Ovary (tissue), 10 donors: ENCODE measurements at places on chromosomes 7 and 10. TPM values are rescaled to one million over a fixed set of nuclear protein-coding genes. Genes with fewer than 3 reads are reported as not detected.
A peak's percentile ranks its signal among the peaks of the same experiment; 100 is the strongest.

- no peak for DNase-seq
Measured at GRCh38 chr10:62724465-62724864, 80.1 kb upstream of the ADO start.

Gene XPNPEP1
- 63.9 TPM for total RNA-seq

GRCh38 chr7:40311307-40311706 lies 176.5 kb downstream of the SUGCT start:
- DNase-seq, result no peak

Gene CHAT
- total RNA-seq, result not detected

DNA sequence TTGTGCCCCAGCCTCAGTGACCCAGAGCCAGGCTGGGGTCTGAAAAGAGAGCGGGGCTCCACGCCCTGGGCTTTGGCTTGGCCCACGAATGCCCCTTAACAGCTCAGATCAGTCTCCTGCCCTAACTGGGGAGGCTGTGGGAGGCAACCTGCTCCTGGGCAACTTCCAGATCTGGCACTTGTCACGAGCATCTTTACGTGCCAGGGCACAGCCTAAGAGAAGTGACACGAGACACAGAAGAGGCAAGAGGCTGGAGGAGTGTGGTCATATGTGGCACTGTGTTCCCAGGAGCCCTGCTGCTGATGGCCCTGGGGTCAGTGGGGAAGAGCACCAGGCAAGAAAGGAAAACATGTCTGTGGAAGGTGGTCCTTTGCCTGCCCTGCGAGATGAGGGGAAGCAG lies 97.8 kb upstream of the BTBD16 start:
- DNase-seq, result no peak

Gene LRRTM3
- 1.4 TPM for total RNA-seq

- DNase-seq, result no peak
Measured at GRCh38 chr7:44065431-44066110, at the start of gene PGAM2. Gene PGAM2 (minus strand): TSS chr7:44065567. CDS start chr7:44065529, 38 bp downstream.

Gene CALHM3
- not detected for total RNA-seq

Gene SLC16A12
- 0.05 TPM for total RNA-seq

Gene CCDC3
- total RNA-seq, result 53.7 TPM

GRCh38 chr10:131908151-131908550 lies 7.3 kb downstream of the PPP2R2D start:
- no peak for DNase-seq

Gene CADPS2
- total RNA-seq, result 11.3 TPM

DNA sequence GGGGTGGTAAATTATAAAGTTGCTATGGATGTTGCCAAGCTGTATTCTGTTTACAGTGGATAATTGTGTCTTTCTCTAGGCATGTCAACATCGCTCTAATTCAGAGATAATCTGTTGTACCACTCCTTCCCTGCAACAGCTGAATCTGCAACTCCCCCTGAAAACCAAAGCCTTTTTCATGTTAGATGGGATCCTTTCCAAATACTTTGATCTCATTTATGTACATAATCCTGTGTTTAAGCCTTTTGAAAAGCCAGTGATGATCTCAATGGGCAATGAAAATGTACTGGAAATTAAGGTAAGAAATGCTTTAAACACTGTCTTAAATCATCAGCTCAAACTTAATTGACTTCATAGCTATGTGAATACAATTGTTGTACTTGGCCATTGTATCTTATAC lies 91.0 kb downstream of the MET start:
- DNase-seq, result no peak

Gene FFAR4
- total RNA-seq, result not detected

Gene RADIL
- total RNA-seq, result 1.5 TPM

Gene NRP1
- 109 TPM for total RNA-seq

GRCh38 chr7:75842836-75843446 lies 29.3 kb upstream of the CCL24 start:
- peak; percentile 41 for DNase-seq

Gene CFAP46
- 2.0 TPM for total RNA-seq

DNA sequence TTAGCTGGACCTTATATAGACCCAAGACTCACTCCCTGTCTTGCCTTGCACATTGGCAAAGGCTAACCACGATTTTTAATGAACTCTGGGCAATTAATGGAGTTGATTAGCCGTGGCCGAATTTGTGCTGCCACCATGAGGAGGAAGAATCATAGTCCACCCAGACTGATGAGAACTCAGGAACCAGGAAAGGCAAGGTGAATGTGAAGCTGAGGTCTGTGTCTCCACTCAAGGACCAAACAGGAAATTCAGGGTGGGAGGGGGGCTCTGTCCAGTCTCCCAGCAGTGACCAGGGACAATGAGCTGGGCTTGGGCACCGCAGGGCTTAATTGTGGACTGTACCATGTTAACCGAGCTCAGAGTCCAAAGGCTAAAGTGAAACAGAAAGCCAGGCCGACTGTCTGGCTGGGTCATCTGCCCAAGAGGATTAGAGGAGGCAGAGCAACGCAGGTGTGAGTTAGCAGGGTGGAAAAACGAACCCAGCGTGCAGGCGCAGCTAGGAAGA lies 127.0 kb upstream of the JCAD start:
- DNase-seq, result no peak

Gene SAP25
- 6.4 TPM for total RNA-seq

GRCh38 chr7:77786741-77787140 lies 11.5 kb downstream of the TMEM60 start:
- DNase-seq, result no peak

DNA sequence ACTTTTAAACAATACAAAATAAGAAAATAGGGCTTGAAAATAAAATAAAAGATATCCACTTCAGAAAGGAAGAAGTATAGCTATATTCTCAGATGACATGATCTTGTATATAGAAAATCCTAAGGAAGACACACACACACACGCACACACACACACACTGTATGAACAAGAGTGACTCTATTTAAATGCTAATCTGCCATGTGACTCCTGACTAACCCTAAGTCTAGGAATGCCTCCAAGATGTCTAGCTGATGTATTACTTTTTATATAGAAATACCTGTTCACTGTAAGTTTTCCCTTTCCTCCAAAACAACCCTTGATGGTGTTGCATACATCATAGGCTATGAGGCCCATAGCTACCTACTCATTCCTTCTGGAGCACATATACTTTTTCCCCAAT lies 173.1 kb upstream of the LRRTM3 start:
- DNase-seq, result no peak

DNA sequence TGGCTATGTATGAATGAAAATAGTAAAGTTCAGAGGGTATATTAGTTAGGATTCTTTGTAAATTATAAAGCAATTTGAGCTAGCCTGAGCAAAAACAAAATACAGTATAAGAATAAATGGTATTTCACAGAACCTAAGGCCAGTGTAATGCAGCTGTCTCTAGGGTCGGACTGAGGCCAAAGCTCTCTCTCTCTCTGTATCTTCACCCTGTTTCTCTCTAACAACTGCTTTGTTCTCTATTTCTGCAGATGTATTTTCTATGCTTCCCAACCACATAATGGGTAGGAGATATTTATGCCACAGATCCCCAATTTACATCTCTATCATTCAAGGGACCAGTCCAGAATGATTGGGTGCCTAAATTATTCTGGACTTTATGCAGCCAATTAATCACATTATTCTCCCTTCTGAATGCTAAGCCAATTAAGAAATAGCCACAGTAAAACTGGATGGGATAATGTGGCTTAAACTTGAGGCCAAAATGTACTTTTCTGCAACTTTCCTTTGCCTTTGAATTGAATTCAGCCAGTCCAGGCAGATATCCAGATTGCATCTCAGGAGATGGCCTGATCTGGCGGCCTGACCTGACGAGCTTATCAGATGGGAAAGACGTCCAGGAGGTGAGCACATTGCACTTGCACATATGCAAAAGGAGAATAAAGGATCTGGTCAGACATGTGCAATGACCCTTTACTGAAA lies 24.6 kb upstream of the IMMP2L start:
- DNase-seq, result no peak

Gene NPY4R2
- total RNA-seq, result not detected

Gene PDIA4
- total RNA-seq, result 92.6 TPM

- DNase-seq, result no peak
Measured at GRCh38 chr10:13834581-13835286, 248.0 kb downstream of the PRPF18 start.

DNA sequence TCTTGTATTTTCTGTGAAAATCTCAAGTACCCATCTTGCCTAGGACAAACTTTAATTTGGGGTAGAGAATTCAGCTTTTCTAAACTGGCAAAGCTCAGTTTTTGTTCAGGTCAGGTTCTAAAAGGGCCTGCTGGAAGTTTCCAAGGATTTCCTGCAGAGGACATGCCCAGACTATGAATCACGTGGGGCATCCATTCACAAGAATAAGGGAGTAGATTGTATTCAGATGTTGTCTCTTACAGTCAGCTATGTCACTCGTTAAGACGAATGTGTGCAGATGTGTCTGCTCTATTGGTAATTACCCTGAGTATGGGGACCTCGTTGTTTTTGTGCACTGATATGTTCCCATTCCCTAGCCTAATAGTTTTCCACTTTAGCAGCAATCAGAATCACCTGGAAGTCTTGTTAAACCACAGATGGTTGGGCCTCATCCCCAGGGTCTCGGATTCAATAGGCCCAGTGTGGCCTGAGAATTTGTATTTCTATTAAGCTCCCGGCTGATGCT lies 81.0 kb upstream of the ITPRID1 start:
- DNase-seq, result no peak

GRCh38 chr7:87105401-87105800 lies 45.9 kb upstream of the ELAPOR2 start:
- DNase-seq, result no peak

DNA sequence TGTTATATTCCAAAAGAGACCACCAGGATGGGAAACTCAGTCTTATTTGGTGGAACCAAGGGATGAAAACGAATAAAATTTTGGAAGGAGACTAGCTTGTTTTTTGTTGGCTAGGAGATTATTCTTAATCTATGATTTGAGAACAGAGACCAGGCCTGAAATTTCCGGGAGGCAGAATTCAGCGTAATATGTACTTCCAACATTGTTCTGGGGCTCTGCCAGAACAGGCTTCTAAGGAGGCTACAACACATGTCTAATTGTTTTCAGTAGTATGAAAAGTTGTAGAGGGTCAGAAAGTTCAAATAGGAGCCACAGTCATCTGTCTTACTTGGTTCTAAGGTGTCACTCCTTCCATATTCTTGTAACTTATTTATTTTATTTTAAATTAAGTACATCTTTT lies 1.7 kb downstream of the DDX21 start:
- no peak for DNase-seq

- no peak for DNase-seq
Measured at GRCh38 chr10:1061930-1062774, 6.0 kb downstream of the WDR37 start.

DNA sequence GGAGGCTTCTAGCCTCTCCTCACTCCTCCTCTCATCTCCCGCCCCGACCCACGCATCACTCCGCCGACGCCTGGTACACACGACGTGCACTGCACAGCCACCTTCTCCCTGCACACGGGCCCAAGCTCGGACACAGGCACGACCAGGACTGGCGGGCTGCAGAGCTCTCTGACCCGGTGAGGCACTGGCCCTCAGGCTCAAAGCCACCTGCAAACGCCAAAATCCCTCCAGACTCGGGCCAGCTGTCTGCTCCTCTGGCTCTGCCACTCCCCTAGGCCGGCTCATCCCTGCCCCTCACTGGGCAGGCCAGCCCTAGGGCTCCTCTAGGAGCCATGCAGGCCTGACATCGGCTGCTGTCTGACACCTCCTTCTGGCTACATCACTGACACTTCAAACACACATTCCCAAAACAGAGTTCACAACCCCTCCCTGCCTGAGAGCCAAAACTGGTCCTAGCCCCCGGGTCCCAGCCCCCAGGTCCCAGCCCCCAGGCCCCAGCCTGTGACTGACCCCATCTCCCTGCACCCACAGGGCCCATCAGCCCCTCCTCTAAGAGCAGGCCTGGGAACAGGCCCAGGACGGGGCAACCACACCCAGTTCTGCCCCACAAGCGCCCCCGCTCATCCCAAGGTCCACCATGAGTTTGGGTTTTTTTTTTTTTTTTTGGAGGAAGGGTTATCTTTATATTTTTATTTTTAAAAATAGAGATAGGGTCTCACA lies 35.1 kb downstream of the MAD1L1 start:
- no peak for DNase-seq

Gene ESYT2
- total RNA-seq, result 76.5 TPM

Gene CTNNA3
- total RNA-seq, result 9.7 TPM

Gene ELAPOR2
- 6.6 TPM for total RNA-seq

- no peak for DNase-seq
Measured at GRCh38 chr10:72688208-72688651, 3.7 kb upstream of the MCU start.
